ENCODE measurements at places on chromosomes 11 and 22. TPM values are rescaled to one million over a fixed set of nuclear protein-coding genes. Genes with fewer than 3 reads are reported as not detected.
A peak's percentile ranks its signal among the peaks of the same experiment; 100 is the strongest.

- DNase-seq, result no peak
These were observed 90.8 kb upstream of the ALKBH3 start for GRCh38 chr11:43789700-43790443.

GRCh38 chr22:21646608-21647590, 4.8 kb downstream of the SDF2L1 start:
- peak; percentile 86 for DNase-seq

GRCh38 chr11:65551572-65552387, 6.4 kb downstream of the LTBP3 start:
- DNase-seq, result peak; percentile 57

DNA sequence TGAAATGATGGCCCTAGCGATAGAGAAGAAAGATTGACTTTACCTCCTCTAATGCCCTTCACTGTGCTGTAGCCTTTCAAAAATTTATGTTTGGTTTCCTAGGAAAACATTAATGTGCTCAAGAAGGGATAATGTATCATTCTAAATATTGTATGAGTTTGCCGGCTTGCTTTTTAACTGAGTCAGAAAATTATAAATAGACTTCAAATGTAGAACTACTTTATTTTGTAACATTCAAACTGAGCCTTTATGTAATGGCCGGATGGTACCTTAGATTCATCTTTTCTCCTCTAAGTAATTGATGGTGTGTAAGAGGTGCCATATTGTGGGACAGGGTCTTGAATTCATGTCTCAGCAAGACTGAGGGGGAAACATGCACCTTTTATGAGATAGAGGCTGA, 57.7 kb downstream of the BID start:
- no peak for DNase-seq

CBLIF gene
- not detected for polyA plus RNA-seq

MYO7A gene
- 3.5 TPM for polyA plus RNA-seq

EFCAB6 gene
- not detected for polyA plus RNA-seq

DNA sequence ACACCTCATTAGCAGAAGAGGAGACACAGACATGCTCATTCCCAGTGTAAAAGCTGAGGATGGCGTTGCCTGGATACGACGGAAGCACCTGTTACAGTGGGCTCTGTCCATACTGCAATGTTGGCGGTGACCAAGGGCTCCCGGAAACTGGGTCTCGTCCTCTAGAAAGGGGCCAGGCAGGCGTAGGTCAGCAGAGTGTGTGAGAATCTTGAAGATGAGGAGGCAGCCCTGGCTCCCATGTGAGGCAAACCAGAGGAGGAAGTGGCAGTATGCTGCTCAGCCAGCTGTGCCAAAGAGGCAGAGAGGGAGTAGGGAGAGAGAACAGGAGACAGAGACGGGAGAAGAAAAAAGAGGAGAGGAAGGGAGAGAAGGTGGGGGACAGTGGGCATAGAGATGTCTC, 10.3 kb downstream of the LTO1 start:
- DNase-seq, result no peak

TBC1D22A gene
- polyA plus RNA-seq, result 29.5 TPM

MICAL3 gene
- polyA plus RNA-seq, result not detected

Measured in CD14-positive monocyte (primary cell).